Spinal cord (tissue), 10 donors: ENCODE measurements at places on chromosomes 12 and 14. TPM values are rescaled to one million over a fixed set of nuclear protein-coding genes. Genes with fewer than 3 reads are reported as not detected.

DNA sequence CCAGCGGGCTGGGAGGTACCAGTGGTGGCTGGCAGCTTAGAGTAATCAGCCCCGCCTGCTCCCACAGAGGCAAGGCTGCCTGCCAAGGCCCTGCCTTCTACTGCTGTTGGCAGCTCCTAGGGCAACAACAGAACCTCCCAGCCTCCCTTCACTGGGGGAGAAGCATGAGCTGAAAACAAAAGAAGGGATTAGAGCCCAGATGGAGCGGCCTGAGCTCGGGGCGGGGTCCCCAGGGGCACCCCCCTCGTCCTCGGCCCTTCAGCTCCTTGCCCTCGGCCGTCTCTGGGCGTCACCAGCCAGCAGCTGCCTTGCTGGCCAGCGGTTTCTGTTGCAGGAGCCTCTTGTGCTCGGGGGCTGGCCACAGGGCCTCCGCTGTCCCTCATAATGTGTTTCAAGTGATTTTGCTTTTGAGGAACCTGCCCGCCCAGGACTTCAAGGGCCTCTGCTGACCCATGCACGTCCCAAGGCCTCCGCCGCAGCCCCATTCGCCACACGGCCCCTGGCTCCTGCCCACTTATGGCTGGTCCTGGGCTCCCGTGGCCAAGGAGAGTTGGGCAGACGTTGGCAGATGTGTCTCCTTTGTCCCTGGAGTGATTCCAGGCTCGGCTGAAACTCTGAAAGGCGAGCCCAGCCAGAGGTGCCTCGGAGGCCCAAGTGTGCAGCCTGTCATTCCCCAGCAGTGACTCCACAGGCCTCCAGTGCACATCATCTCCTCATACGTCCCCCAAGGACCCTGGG, 49.7 kb downstream of the PSMA6 start:
- DNase-seq: peak; percentile 87

DNA sequence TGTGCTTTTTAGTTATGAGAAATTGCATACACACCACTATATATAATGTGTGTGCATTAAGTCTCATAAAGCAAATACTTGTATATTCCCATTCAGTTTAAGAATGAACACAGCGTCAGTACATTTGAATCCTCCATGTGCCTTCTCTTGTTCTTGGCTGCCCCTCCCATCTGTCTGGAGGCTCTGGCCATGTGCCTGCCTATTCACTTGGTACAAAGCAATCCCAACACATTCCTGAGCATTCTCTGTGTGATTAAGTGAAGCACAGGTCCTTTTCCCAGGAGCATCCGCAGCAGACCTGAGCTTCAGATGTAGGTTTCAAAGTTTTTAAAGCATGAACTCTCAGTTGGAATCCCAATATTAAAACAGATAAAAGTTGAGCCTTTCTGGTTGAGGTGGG, 58.7 kb downstream of the POLR3B start:
- DNase-seq: no peak

- no peak for DNase-seq
These were observed 744 bp downstream of the STYX start for GRCh38 chr14:52730709-52731111.

- no peak for DNase-seq
These were observed 79.1 kb downstream of the OTX2 start for GRCh38 chr14:56731187-56731586.

DNA sequence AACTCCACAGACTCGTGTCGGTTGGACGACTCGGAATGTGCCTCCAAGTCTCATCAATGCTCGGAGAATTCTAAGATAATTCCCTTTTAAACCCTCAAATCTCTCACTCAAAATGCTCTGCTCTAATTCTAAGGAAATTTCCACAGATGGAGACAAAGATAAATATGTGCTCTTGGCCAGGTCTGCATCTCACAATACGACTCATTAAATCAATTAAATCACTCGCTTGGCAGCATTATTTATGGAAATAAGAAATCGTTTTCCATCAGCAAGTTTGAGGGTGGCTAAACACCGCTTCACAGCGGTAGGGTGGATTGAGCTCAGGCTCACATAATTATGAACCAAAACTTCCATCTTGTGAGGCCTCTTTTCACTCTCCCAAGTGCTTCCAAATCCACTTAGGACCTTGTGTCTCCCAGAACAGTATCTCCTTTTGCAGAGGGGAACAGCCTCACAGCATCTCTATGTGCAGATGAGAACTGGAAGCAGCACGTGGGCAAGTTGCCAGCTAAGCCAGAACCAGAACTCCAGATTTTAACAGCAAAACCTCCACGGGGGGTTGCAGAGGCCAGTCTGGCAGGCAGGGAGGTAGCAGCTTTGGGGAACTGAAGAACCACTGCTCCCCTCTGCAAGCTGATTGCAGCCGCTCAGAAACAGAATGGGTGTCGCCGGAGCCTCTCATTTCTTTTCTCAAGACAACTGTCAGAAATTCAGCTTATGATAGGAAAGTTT, 43.8 kb downstream of the RIMBP2 start:
- DNase-seq: no peak

DNA sequence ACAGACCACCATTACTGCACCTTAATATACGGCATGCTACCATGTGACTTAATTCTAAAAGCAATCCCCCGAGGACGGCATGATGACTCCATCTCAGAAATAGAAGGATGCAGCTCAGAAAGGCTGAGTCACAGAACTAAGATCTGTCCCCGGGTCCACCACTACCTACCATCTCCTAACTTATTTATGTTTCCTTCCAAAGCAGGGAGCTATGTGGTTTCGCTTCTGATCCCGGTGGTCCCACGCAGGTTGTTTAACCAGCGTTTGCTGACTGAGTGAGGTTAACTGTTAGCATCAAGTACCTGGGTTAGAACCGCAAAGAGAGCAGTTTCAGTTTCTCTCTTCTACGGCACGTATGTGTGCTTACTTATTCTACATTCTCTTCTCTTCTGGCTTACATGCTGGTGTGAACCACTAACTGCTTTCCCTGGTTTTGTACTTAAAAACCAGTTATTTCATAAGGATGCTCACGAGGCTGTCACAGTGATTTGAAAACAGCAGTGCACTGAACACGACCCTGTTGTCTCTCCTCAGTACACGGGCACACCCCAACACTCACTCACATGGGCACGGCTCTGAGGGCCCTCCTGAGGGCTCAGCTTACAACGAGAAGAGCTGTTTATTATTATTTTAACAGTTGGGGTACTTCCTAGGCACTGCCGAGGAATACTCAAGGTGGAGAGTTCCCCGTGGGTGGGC, 66.7 kb downstream of the CCDC88C start:
- no peak for DNase-seq

GRCh38 chr12:120696626-120697025, 9.7 kb downstream of the MLEC start:
- DNase-seq: no peak

- DNase-seq: no peak
These were observed 129.8 kb upstream of the TMEM132C start for GRCh38 chr12:128137140-128137539.

- DNase-seq: no peak
These were observed 62.1 kb upstream of the TRIM9 start for GRCh38 chr14:51157012-51157411.

GRCh38 chr12:96323906-96324305, 76.3 kb downstream of the CDK17 start:
- DNase-seq: no peak

Gene BCL2L14
- total RNA-seq: not detected

Gene CCDC38
- total RNA-seq: not detected

Gene FITM1
- 0.77 TPM for total RNA-seq

Gene TARBP2
- total RNA-seq: 43.6 TPM

Gene KRT74
- not detected for total RNA-seq

Gene SLC6A15
- total RNA-seq: 50.8 TPM

Gene CLEC7A
- total RNA-seq: 4.7 TPM

Gene STRN3
- 54.4 TPM for total RNA-seq
